ENCODE measurements at places on chromosomes 16 and 17. TPM values are rescaled to one million over a fixed set of nuclear protein-coding genes. Genes with fewer than 3 reads are reported as not detected.

CSH2 gene
- total RNA-seq: not detected

CACNA1G gene
- total RNA-seq: 0.18 TPM

CD79B gene
- 0.95 TPM for total RNA-seq

- no peak for DNase-seq
Measured at GRCh38 chr17:80349151-80349651, 65.8 kb upstream of the ENDOV start.
